ENCODE measurements at places on chromosomes 7 and 10.

GRCh38 chr7:85509476-85509875, 322.6 kb upstream of the SEMA3D start:
- no peak for DNase-seq

- no peak for DNase-seq
These were observed 125.6 kb upstream of the SLC26A5 start for GRCh38 chr7:103571586-103571985.

GRCh38 chr7:93044147-93044810, 73.5 kb downstream of the SAMD9 start:
- no peak for DNase-seq

DNA sequence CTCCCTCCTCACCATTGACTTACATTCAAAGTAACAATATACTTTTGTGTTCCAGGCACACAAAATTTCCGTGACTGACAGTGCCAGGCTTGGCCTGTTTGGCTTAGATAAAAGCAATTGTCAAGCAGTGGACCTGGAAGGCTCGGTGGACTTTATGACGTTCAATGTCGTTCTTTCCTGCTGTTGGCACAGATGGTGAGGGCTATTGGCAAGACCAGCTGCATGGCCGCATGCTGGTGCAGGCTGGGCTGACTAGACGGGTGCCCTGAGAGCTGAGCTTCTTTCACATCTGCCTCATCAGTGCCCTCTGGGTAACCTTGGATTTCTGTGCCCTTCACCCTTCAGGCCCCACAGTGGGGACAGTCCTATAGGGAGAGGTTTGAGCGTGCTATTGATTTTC, 45.2 kb downstream of the WIPF3 start:
- no peak for DNase-seq

- DNase-seq, result no peak
These were observed 4.6 kb upstream of the CYP3A4 start for GRCh38 chr7:99788554-99788953.

GRCh38 chr10:21523557-21524008, 1.9 kb downstream of the SKIDA1 start:
- DNase-seq, result peak; percentile 79

GRCh38 chr10:72663971-72664370, 28.0 kb upstream of the MCU start:
- no peak for DNase-seq

DNA sequence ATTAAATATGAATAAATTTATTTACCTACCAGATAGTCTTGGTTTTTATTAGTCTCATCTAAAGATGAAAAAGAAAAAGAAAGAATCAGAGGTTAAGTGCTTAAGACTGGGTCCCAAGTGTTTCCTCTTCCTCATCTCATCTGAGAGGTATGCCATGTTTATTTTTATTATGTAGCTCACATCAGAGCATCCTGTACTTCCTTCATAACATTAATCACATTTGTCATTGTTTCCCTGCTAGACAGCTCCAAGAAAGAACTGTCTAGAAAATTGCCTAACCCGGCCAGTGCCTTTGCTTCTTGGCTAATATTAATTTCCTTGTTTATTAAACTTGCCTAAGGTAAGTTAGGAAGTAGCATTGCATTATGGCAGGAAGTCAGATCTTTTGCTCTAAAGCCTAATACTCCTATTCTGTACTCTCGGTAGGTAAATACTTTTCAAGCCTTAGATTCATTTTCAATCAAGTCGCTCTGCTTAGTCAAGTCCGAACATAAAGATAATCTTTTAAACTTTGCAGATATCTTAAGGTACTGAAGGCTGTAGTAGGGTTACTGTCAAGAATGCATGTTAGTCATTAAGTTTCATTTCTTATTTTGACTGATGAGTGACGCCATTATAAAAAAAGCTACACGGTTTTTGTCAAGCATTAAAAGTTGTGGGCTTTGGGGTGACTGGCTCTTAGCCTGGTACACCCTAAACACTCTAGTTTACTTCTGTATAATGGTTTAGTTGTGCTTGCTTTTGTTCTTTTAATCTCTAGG, 47.4 kb downstream of the ZMYND11 start:
- no peak for DNase-seq

GRCh38 chr7:136086712-136087111, 109.6 kb upstream of the MTPN start:
- DNase-seq, result no peak

- no peak for DNase-seq
These were observed 6.6 kb downstream of the GJD4 start for GRCh38 chr10:35611750-35612149.

- DNase-seq, result no peak
These were observed 424.3 kb upstream of the NRG3 start for GRCh38 chr10:81450651-81451050.

All from NCI-H1092 (cell line).